ENCODE measurements at places on chromosomes 1 and 21.

- DNase-seq = no peak
Measured at GRCh38 chr1:78490861-78491450, at the start of gene PTGFR. Gene PTGFR, plus strand, starts transcription at chr1:78490974. Its CDS starts 1,770 bp downstream, at chr1:78492744.

- DNase-seq = peak; percentile 88
Measured at GRCh38 chr1:165383067-165383466, 26.6 kb upstream of the LMX1A start.

DNA sequence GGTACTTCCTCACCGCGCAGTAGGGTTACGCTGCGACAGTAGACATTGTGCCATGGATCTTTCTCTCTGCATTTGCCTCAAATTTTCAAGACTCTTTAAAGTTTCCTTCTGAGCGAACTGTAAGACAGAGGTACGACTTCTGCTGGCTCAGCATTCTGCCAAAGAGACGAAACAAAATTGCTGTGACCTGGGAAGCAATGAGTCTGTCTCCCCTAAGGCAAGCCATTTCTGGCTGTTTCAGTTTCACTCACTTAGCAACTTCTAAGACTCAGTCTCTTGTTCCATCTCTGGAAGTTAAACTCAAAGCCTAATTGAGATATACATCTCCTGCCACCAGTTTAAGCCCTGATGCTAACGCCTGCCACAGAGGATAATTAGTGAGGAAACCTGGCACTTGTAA, 510.9 kb upstream of the DAB1 start:
- no peak for DNase-seq

DNA sequence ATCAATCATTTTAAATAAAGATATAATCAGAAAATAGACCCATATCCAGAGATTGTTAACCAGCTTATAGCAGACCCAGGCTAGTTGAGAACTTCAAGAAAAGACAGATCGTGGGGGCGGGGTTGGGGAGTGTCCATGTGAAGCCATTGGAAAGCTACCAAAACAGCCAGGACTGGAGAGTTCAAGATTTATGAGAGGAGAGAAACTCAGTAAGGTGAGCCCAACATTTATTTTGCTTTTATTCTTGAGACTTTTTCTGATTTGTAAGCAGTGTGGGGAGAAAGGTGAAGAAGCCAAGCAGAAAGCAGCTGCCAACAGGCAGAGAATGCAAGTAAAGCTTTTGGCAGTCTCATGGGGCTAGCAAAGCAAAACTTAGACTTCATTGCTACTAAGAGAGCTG, 179.9 kb downstream of the VPS13D start:
- no peak for DNase-seq

DNA sequence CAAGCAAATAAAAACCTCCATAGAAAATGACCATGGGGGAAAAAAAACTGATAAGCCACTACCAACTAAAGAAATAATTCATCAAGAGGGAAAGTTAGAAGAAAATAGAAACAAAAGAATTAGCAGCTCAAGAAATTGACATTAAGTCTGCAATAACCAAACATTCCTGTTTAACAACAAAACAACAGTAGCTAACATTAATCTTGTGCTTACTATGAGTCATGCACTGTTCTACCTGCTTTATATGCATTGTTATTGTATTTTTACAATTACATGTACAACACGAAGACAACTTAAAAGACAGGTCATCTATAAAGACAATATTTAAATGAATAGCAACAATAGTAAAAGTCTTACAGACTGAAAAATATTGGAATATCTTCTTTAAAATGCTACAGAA, 34.4 kb upstream of the LRRC7 start:
- DNase-seq = no peak

Measured in GM04503 (cell line).